ENCODE measurements at places on chromosomes 13 and 19.

DNA sequence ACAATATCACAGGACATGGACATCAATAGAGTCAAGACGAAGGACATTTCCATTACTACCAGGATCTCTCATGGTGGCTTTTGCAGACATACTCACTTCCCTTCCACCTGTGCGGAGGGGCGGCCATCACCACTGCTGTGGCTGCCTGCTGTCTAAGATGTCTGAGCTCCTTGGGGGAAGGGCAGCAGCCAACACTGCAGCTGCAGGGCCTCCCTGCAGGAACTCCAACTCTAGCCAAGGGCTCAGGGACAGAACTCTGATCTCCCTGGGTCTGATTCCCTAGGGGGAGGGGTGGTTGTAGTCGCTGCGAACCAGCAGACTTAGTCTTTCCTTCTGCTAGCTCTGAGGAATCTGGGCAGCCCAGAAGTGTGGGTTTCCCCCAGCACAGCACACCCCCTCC lies 78.9 kb upstream of the ANKRD10 start:
- no peak for DNase-seq

DNA sequence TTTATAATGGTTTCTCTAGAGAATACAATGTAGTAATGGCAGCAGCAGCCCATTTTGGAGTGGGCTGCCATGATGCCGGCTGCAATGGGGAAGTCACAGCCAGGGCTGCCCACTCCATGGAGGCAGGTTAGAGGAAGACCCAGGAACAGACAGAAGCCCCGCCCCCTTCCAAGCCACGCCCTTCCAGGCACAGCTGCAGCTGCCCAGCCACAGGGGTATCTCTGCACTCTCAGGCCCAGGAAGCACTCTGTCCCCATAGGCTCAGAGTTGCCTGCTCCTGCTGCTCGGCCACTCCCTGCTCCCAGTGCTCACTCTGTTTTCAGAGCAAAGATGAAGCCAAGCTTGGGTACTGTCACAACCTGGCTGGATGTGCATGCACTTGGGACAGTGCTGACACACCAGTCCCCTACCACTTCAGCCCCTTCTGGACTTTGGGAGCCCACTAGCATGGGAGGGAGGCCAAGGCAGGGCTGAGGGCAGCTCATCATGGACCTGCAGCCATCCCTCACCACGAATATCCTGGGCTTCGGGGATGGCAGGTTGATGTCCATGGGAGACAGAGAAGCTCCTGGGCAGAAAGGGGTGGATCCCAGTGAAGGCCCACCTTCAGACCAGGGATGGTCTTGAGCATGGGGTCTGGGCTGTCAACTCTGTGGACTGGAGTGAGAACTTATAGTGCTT lies 1224.2 kb downstream of the SLITRK5 start:
- DNase-seq: no peak

DNA sequence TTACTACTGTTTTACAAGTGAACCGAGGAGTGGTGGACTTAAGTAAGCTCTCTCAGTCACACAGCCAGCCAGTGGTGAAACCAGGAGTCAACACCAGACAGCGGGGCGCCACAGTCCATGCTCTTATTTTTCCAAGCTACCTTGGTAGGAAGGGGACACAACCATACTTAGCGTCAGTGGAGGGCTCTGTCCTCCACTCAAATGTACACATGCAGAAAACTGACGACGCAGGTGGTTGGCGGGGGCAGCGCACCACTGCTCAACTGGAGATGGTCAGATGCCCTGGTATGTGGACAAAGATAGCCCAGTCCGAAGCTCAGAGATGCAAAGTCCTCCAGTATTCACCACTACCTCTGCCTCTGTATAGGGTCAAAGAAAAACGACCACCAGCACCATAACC lies 1.1 kb downstream of the ZNF667 start:
- no peak for DNase-seq

GRCh38 chr19:57682226-57682766 lies 519 bp downstream of the ZNF551 start:
- DNase-seq: no peak

DNA sequence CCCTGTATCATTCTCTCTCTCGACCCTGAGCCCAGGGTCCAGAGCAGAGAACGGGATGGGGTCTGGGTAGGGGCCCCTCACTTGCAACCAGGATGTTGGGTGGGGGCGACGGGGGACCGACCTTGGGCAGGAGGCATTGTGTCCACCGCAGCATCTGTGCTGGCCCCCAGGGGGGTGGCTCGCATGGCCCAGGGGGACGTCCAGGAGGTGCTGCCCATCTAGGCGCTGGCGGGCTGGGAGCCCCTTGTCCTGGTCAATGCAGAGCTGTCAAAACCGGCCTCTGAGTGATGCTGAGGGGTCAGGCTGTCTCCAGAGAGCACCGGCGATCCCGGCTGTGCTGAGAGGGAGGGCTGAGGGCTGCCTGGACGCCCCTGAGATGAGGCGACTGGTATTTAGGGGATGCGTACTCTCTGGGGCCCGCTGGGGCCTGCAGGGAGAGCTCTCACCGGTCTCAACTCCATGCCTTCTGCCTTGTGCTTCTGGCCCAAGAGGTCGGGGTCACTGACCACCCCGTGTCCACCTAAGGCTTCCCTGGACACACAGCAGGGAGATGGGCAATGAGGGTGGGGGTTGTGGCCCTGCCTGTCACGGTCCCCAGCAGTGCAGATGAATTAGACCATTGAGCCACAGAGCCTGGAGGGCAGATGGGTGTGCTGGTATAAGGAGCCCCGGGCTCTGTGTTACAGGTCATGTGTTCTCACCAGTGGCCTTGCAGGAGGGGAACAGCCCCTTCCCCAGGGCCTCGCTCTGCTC lies 8.6 kb downstream of the RPS9 start:
- DNase-seq: no peak

GRCh38 chr19:39350156-39350555 lies 7.9 kb downstream of the SAMD4B start:
- no peak for DNase-seq

- DNase-seq: no peak
Observed at GRCh38 chr19:31294189-31294588, 55.0 kb downstream of the TSHZ3 start.

DNA sequence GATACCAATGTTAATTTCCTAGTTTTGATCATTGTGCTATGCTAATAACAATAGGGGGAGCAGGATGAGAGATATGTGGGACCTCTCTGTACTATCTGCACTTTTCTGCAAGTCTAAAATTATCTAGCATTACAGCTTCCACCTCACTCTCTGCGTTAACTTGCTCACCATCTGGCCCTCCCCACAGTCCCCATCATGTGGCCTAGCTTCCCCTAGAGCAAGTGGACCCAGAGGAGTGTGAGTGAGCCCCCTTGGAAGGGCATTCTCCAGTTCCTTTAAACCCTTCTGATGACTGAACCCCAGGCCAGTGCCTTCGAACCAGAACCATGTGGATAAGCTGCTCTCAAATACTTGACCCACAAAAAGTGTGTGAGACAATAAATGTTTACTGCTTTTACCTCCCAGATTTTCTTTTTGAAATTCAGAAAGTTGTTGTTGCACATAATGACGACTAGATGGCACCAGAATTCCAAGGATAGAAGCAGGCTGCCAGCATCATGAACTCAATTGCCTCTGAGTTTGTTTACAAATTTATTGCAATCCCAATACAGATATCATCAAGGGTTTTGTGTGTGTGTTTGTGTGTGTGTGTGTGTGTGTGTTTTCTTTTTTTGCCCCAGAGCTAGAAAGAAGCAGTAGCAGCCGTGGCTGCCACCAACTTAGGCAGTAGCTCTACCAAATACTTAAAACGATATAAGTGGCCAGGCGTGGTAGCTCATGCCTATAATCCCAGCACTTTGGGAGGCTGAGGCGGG lies 49.0 kb upstream of the ZNF780A start:
- DNase-seq: no peak
